ENCODE measurements at places on chromosomes 1 and 21.

GRCh38 chr1:228267962-228268880, 60.4 kb downstream of the OBSCN start:
- DNase-seq = no peak

DNA sequence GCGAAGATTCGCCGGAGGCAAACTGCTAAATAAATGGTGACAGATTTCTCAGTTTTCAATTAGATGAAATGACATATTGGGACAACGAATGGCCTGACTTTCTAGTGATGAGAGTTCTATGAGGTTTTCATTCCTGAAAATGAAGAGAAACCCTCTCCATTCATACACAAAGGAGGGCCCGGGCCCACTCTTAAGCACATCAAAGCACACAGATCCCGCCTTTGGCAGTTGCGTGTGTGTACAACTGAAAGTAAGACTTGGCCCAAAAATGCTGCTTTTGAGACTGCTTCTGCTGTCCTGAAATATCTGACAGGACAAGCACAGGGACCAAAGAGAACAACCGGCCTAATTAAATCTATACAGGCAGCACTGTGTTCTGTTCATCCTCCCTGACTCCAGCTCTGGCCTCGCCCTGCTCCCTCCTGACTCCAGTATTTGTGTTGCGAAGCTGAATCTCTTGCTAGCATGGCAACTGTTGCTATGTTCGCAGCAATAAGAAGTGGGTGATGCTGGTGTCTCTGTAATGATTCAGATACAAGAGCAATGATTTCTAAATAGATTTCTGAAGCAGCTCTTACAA, 7.4 kb downstream of the LRRC53 start:
- DNase-seq = no peak

DNA sequence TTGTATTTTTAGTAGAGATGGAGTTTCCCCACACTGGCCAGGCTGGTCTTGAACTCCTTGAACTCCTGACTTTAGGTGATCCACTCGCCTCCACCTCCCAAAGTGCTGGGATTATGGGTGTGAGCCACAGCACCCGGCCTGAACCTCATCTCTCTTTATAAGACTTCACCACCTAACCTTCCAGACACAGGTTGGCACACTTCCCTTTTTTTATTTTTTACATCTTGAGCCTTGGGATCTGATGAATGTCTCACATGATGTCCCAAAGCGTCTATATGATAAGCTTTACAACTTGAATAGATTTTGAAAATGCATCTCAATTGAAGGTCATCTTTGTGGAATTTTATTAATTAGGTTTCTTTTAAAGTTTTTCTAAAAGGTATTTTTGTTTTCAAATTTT, 172.4 kb upstream of the IVNS1ABP start:
- no peak for DNase-seq

DNA sequence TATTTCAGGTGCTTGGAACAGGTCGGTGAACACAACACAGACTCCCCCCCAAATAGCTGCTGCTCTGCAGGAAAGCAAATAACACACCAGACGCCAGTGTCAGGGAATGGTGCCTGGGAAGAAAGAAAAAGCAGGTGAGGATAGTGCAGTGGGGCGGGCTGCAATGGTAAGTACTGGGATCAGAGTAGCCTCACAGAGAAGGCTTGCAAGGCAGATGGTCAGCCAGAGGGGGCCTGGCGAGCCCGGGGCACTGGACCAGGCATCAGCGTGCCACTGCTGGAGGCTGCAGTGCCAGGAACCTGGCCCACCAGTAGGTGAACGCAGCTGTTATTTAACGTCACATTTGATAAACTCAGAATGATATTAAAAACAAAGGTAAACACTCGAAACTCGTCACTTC, 60.0 kb downstream of the POFUT2 start:
- DNase-seq = no peak

DNA sequence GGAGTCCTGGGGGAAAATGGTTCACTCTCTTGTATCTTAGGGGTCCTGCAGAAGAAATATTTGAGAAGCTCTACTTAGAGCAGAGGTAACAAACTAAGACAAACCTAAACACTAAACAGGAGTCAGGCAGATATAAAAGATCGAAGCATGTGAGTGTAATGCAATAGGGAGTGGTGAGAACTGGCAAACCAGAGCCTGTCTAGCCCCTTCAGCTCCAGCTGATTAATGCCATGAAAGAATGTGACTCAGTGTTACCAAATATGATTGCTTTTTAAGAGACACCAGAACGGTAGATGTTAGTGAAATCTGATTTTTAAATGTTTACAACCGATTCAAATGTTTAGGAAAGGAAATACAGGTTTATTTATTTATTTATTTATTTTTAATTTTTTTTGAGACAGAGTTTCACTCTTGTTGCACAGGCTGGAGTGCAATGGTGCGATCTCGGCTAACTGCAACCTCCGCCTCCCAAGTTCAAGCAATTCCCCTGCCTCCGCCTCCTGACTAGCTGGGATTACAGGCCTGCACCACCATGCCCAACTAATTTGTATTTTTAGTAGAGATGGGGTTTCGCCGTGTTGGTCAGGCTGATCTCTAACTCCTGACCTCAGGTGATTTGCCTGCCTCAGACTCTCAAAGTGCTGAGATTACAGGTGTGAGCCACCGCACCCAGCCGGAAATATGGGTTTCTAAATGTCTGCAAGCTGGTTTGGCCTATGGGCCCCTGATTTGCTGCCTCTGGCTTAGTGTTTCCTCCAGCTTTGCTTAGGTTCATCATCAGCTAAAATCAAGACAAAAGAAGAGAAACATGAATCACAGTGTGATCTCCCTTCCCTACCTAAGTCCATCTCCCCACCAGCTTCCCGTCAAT, 12.2 kb downstream of the TXNIP start:
- DNase-seq = no peak

GRCh38 chr21:38506661-38507281, 8.5 kb upstream of the ERG start:
- DNase-seq = no peak

GRCh38 chr1:51520700-51521248, 1.7 kb upstream of the EPS15 start:
- no peak for DNase-seq
